ENCODE measurements at places on chromosomes 5 and 9.

DNA sequence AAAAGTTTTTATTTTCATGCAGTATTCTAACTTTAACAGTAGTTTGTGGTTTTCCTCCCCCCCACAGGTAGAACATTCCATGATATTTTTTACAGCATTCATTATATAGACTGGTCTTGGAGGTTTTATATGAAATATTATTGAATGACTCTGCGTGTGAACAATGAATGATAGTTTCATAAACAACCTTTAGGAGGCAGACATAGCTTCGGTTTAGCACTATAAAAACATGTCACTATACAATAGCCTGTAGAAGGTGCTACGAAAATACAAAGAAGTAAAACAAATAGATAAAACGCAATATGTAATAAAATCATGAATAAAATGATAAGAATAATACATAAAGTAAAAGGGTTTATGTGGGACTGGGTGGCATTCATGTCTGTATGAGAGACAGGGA is 8.5 kb downstream of the KLF4 start:
- DNase-seq: no peak

GRCh38 chr9:124079176-124079925 is 67.8 kb downstream of the LHX2 start:
- no peak for DNase-seq

DNA sequence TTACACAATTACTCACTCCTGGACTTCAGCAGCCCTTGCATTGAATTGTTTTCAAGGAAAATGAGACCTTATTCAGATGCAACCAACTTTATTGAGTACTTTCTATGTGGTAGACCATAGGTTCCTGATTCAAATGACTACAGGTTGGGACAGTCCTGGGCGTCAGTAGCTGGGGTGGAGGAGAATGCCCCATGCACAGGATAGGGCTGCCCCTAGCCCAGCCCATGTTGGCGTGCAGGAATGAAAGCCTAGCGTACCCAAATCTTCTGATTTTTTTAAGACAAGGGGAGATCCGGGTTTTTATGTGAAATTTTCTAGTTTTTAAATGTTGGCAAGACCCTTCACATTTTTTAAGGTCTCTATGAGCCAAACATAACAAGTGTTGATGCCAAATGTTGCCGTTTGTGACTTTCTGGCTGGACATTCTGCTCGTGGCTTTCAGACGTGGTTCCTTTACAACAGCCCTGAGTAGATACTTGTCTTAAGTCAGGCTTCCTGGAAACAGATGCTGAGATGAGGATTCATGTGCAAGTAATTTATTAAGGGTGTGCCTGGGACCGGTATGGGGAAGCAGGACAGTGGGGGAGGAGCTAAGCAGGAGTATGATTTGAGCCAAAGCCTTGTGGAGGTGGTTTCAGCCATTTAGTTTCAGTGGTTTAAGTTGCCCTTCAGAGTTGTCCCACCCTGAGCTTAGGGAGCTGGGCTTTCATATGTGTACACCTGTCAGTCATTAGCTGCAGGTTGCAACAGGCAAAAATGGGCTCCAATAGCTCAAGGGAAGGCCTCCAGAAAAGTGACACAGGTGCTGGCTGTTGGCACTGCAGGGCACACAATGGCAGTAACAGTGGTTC is 154.1 kb downstream of the NTRK2 start:
- DNase-seq: no peak

GRCh38 chr5:138828556-138828955 is 46.6 kb downstream of the LRRTM2 start:
- DNase-seq: no peak

GRCh38 chr9:20624201-20625002 is 2.1 kb upstream of the MLLT3 start:
- DNase-seq: no peak

DNA sequence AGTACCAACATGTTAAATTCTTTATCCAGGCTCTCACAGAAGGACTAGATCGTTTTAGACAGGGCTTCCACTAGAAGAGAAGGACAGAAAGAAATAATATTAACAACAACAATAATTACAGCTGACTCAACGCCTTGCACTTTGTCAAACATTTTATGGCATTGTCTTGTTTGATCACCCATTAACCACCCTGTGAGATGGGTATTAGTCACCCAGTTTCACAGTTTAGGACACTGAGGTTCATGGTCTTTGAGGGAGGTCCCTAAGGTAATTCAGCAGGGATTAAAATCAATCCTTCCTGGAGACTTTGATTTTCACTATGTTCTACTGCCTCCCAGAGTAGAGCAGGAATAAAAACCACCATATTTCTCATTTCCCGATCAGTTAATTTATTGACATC is 51.4 kb upstream of the BNC2 start:
- DNase-seq: no peak

- DNase-seq: no peak
These were observed 92.1 kb upstream of the PHYKPL start for GRCh38 chr5:178324481-178325310.

DNA sequence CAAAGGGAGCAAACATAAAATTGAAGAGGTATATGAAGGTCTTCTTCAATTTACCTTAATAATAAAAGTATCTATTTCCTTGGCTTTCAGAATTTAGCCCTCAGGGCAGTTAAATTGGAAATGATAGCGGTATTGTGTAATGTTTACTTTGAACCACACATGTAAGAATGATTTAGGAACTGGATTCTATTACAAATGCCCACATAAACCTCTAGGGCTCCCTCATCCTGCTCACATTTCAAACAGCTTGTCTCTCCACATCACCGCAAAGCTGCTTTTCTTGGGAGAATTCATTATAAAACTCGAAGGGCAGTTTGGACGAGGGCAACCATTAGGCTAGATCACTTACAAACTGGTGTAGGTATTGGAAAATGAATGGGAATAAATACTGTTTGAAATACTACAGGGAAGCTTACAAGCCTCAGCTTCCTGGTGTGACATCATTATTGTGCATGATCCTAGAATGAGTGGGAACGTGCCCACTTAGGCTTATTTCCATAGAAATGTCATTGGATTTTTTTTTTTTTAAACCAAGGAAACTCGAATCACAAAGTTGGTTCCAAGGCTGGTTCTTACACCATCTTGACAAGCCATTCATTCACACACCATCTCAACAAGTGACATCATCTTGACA is 47.3 kb downstream of the MTRR start:
- no peak for DNase-seq

DNA sequence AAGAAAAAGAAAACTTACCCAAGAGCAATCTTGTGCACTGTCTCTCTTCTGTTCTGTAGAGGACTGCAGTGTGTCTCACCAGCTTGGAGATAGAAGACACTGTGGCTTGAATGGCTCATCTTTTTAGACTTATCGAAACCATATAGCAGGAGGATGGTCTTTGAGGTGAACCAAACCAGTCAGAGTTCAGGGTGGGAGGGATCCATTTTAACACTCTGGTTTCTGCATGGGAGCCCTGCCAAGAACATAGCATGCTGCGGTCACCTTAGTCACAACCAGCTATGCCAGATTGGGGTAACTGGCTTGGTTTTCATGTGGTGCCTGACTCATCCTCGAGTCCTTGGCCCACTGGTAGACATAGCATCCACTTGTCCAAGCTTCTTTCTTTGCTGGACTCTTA is 135.1 kb downstream of the PAPPA start:
- DNase-seq: no peak

DNA sequence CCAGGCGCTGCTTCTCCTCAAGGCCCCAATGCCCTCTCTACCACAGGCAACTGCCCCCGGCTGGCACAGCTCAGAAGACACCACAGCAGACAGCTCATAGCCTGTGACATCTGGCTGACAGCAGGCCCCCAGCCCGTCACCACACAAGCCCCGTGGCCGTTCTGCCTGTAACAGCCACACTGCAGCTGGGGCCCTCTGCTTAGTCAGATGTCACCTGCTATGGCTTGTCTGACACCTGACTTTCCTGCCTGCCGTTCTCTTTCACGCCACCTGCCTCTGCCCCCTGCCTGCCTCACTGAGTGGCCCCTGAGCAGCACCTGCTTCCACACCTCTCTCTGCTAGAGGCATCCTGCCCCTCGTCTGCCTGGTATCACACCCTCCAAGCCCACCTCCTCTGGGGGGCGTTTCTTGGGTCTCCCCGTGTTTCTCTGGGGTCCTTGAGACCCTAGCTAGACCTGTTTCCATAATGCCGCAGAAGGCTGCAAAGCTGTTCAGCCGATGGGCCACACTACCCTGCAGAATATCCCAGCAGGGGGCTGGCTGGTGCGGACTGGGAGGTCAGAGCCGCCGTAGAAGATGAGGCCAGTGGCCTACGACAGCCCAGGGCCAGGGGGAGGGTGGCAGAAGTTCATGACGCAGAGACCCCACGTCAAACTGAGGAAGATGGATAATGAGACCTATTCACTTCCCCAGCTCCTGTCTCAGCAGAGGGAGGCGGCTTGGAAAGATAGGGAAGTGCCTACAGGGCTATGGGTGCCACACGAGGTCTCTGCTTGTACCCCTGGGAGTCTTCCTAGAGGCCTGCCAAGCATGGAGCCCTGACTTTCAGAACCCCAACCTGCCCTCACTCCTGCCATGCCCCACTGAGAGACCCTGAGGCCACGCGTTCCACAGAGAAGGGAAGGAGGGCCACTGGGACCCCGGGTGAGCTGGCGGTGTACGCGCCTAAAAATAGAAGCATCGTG is 95.1 kb downstream of the ZNF354C start:
- no peak for DNase-seq

- no peak for DNase-seq
These were observed 25.3 kb downstream of the RAPGEF6 start for GRCh38 chr5:131609774-131610173.

DNA sequence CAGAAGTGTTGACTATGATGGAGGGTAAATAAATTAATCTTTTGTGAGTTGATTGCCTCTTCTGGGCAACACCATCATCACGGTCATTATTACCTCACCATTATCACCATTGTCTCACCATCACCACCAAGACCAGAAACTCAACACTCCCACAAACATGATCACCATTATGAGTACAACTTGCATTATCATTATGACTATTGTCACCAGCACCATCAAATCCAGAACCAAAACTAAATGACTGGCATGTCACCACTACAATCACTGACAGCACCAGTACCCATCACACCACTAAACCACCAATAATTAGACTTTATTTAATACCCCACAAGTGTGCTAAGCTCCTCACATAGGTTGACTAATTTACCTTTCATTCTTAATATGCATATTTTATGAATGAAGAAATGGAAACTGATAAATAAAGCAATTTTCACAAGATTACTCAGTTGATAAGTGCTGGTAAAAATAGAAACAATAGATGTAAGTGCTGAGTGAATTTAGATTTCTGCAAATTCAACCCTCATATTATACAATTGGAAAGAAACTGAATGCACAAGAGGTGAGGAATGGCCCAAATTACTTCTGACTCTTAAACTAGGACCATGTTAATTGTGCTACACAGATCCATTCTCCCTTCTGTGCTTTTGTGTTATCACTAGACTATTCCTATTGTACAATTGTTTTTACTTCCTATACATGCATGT is 517.8 kb upstream of the PAPPA start:
- DNase-seq: no peak

- DNase-seq: no peak
These were observed 15.3 kb downstream of the MYMK start for GRCh38 chr9:133509179-133510083.

GRCh38 chr5:932628-933250 is 40.1 kb downstream of the TRIP13 start:
- DNase-seq: no peak

DNA sequence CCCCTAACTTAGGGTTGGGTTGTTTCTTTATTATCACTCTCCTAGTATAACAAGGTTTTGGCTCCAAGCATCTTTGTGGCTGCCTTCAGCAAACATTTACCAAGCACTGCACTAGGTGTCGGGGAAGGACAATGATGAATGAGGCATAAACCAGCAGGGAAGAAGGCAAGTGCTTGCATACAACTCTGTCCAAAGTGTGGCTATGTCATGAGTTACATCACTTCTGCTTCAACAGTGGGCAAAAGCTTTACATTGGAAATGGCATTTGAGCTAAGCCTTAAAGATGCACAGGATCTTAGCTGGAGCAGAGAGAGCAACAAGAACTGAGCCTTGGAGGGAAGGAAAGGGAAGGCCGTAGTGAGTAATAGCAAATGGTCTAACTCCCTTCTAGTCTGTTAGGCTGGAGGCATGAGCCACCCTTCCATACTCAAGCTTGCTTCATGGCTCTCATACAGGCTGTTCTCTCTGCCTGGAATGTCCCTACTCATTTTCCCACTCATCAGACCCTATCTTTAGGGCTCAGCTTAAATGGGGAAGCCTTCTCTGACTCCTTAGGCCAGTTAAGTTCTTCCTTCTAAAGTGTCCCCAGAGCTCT is 121.8 kb downstream of the SEMA6A start:
- DNase-seq: no peak

GRCh38 chr5:8289779-8290178 is 420.8 kb downstream of the MTRR start:
- no peak for DNase-seq

DNA sequence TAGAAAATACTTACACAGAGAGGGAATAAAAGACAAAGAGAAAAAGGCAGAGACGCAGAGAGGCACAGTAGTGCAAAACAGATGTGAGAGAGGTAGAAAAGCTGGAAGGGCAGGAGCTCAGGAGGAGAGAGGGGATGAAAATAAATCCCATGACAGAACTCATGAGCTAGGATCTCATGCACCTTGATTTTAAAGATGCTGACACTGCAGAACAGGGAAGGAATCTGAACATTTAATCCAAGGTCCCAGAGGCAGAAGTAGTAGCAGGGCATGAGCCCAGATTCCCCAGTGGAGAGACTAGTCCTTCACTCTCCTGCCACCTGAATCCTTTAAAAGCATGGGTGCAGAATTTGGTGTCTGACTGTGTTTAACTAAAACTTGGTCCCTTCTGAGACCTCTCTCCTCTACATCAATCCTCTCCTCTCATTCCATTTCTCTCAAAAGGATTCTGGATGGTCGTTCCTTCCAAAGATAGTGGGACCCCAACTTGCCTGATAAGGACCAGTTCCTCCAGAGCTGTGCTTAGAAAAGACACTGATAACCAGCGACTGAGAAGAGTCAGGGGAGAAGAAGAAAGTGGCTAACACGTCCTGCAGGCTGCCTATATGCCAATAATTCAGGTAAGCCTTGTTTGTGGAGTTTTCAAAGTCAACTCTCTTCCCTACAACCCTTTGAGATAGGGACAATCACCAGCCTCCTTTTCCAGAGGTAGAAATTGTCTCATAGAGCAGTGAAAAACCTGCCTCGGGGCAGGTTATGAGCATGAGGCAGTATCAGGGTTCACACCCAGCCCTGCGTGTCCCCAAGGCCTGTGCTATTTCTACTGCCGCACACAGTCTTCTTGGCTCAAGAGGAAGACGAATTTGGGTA is 203.2 kb upstream of the TRIM32 start:
- DNase-seq: no peak

DNA sequence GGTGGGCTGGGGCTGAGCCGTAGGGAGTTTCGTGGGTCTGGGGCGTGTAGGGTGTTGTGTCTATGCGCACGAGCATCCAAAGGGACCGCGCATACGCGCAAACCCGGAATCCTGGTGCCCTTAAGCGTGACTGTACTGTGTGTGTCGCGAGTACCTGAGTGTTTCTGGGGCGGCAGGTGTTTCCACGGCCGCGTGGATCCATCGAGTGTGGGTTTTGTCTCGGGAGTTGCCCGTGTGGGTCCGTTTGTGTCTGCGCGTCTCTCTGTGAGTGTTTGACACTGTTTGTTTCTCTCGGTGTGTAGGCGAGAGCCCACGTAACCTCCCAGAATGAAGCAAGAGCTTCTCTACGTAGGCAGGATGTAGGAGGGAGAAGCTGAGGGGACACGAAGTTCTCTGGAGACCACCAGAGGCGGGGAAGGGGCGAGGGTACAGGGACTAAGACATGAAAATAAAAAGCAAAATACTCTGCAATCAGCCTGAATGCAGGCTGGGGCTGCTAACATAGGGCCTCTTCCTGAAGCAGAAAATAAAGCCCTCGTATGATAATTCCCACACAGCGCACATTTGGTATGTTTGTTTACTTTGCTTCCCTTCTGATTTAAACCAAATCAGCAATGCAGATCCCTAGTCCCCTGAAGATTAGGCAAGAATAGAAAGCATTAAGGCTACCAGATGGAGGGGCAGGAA is 588 bp upstream of the BRINP1 start:
- no peak for DNase-seq
